ENCODE measurements at places on chromosomes 11 and 22. TPM values are rescaled to one million over a fixed set of nuclear protein-coding genes. Genes with fewer than 3 reads are reported as not detected.

SMC1B gene
- not detected for total RNA-seq

TRIM6 gene
- total RNA-seq = 1.5 TPM

PHOX2A gene
- not detected for total RNA-seq

LRRC55 gene
- 1.3 TPM for total RNA-seq

KRTAP5-10 gene
- total RNA-seq = not detected

TMEM41B gene
- 31.7 TPM for total RNA-seq

RPUSD4 gene
- total RNA-seq = 18.0 TPM

SERPING1 gene
- total RNA-seq = 1.5 TPM

BLID gene
- 1.0 TPM for total RNA-seq

DDIAS gene
- 1.2 TPM for total RNA-seq

TYR gene
- total RNA-seq = not detected

NAV2 gene
- 42.0 TPM for total RNA-seq

HPS4 gene
- total RNA-seq = 28.4 TPM
